ENCODE measurements at places on chromosomes 7 and 10.

GRCh38 chr10:70778267-70778924, 6.8 kb downstream of the TBATA start:
- DNase-seq = no peak

GRCh38 chr7:909358-910329, 33.3 kb downstream of the GET4 start:
- no peak for DNase-seq

GRCh38 chr10:102615361-102615760, 28.9 kb upstream of the TRIM8 start:
- no peak for DNase-seq

GRCh38 chr10:21481407-21481806, 44.1 kb downstream of the SKIDA1 start:
- no peak for DNase-seq

- no peak for DNase-seq
Observed at GRCh38 chr10:44968500-44969400, 9.1 kb downstream of the RASSF4 start.

GRCh38 chr10:132748545-132749370, 37.2 kb downstream of the NKX6-2 start:
- DNase-seq = no peak

DNA sequence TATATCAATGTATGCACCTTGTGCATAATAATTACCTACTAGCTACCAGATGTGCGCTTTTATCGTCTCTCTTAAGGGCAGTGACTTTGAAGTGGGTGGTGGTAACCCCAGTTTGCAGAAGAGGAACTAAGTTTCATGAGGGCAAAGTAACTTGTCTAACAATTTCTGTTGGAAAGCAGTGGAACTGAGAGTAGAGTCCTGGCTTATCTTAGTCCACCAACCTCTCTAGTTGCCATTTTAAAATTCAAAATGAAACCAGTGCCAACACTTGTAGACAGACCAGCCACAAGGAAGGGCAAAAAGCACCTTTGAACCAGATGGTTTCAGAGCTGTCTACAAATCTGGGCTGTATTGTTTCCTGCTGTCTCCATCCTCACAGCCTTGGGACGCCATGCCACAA, 32.0 kb upstream of the RBM20 start:
- DNase-seq = no peak

DNA sequence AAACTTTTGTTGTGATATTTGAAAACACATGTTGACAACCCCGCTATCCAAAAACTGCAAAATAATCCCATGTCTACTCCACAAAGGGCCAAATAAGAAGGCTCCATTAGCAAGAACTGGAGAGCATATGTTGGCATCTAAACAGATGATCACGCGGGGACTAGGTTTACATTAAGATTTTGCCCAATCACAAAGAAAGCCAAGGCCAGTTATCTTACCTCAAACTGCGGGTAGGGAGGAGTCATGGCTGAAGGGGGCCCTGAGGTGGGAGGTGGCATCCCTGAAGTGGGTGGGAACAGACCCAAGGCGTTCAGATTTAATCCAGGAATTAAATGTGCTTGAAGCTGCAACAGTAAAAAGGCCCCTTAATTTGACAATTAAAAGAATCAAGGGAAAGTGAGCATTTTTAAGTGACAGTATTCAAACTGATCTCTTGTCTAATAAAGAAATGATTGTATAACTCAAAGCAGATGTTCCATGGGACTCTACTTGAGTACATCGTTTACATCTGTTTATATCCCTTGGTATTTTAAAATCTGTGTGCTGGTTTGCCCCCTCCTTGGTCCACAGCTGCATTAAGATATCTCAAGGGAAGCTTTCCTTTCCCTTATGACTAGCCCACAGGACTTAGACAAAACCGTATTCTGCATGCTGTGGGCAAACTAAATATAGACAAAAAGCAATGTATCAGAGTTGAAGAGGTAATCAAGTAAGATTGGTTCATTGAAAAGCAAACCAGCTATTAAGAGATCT, 42.9 kb downstream of the MALSU1 start:
- no peak for DNase-seq

DNA sequence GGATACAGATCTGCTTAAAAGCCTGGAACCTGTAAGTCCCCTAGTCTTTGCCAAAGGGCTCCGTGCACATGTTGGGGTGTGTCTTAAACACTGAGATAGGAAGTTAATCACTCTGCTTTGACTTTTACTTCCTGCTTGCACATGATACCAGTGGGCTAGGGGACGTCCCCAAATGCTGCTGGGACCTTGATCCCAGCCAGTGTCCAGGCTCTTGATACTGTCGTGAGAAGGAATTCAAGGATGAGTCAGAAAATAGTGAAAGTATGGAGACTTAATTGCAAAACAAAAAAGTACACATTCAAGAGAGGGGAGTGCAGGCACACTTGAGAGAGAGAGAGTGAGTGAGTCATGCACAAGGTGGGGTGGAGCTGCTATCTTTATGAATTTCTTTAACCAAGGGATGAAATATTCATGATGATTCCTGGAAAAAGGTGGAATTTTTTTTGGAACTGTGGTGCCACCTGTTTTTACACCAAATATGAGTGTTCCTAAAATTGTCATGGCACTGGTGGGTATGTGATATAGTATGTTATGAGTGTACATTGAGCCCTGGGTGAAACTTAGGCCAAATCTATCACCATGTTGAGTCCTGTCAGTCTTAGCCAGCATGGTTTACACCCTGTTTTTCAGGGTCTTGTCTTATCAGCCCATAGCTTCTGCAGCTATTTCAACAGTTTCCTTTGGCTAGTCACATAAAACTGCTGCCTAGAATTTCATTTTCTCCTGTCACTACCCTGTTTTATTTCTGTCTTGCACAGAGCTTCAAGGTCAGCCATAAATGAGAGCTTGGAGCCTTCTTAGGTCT, 88.3 kb upstream of the CYP26C1 start:
- no peak for DNase-seq

GRCh38 chr10:24947304-24948097, 4.9 kb downstream of the PRTFDC1 start:
- DNase-seq = no peak

DNA sequence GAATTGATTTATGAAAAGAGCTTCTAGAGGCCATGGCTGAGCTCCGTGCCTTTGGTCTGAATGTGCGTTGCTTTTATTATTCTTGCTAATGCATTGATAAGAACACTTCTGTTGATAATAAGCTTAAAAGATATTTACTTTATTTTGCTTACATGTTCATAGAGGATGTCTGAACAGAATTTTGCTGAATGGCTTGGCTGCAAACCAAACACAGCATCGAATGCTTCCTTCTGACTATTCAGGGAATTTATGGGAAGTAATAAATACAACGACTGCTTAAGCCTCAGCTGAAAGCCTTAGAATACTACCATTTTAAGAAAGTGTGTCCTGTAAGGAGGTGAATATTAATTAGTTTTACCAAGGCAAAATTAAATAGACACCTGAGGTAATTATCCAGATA, 643.5 kb upstream of the POT1 start:
- no peak for DNase-seq

DNA sequence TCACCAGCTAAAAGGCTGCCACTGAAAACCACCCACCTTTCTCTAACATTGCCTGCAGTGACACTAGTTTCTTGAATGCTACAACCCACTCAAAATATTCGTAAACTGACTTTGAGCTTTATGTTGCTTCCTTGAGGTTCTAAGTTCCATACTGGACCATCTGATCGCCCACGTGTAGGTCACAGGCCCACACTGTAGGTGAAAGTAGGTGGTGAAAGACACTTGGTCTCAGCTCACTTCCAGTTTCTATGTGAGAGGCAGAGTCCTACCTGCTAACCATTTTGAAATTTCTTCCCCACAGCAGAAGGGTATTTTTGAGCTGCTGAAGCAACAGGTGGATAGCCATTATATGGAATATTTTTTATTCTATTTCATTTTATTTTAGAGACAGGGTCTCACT, 97.3 kb downstream of the MYO3A start:
- no peak for DNase-seq

DNA sequence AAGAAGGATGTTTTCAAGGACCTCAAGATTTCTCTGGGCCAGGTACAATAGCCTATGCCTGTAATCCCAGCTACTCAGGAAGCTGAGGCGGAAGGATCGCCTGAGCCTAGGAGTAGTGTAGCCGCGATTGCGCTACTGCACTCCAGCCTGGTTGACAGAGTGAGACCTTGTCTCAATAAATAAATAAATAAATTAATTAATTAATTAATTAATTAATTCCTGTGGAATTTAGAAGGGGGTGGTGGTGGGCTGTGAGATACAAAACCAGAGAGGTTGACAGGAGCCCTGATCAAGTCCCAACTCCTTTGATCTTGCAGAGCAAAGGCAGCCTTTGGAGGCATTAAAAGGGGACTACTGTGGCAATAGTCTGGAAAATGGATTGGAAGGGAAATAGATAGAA, 39.3 kb upstream of the NRF1 start:
- DNase-seq = no peak

- DNase-seq = no peak
Observed at GRCh38 chr10:12510984-12511383, 161.6 kb downstream of the CAMK1D start.

DNA sequence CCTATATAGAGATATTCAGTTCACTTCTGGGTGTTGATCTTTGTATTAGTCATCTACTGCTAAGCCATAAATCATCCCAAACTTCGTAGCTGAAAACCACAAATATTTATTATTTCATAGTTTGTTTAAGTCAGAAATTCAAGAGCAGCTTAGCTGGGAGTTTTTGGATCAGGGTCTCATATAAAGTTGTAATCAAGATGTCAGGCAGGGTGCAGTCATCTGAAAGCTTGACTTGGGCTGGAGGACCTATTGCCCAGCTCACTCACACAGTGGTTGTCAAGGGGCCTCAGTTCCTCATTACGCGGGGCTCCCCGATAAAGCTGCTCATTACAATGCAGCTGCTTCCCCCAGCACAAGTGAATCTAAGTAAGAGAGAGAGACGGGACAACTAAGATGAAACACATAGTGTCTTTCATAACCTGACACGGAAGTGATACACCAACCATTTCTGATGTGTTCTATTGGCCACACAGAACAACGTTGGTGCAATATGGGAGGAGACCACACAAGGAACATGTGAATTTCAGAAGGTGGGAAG, 15.7 kb downstream of the PPP1R3C start:
- DNase-seq = no peak

GRCh38 chr7:96388620-96389383, 66.9 kb upstream of the SLC25A13 start:
- DNase-seq = no peak

- no peak for DNase-seq
Observed at GRCh38 chr10:129057856-129058663, 409.0 kb upstream of the MGMT start.

DNA sequence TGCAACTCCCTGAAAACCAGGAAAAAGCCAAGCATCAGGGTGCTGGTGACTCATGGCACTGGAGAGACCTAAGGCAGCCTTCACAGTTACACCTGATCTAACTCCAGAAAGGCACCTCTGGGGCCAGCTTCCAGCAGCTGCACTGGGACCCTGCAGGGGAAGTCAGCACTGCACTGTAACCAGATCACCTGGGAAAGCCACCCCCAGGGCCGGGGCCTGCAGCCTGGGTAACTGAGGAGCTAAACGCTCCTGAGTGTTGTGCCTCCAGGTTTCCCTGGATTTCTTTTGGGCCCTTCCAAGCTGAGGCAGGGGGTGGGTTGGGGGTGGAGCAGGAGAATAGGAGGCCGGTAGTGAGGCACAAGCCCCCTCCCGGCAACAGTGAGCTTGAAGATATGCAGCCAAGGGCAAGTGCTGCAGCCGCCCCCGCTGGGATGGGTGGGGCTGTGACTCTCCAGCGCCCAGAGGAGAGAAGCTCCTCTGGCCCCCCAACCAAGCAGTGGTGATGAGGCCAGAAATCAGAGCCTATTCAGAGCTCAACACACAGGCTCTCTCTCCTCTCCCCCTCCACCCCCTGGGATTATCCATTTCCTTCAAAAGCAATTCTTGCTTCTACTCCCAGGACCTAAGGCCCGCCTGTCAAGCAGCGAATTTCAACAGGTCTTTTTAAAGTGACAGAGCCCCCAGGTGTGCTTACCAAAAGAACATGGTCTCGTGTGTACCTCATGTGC, 2.6 kb downstream of the CXCL12 start:
- no peak for DNase-seq

- no peak for DNase-seq
Observed at GRCh38 chr7:84088802-84089201, 105.8 kb downstream of the SEMA3A start.

GRCh38 chr10:44477046-44477425, 92.1 kb upstream of the CXCL12 start:
- no peak for DNase-seq

DNA sequence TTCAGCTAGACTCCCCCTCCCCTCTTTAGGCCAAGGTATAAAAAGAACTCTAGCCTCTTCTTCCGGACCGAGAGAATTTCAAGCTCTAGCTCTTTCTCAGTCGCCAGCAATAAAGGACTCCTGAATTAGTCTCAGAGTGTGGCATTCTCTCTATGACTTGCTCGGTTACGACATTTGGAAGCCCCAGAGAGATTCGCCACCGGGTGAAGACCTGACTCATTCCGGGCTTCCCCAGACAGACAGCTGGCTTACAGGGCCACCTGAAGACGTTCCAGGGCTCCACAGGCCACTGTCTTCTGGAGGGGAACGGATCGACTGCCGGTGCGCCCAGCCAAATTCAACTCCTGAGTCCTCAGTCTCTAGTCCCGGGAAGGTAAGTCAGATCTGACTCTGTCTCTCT, at the start of gene AKR1B15:
Gene AKR1B15, plus strand, starts transcription at position 234 of the 400 bp plus-strand sequence. CDS start 15,510 bp downstream, outside the sequence.
- DNase-seq = peak; percentile 72

DNA sequence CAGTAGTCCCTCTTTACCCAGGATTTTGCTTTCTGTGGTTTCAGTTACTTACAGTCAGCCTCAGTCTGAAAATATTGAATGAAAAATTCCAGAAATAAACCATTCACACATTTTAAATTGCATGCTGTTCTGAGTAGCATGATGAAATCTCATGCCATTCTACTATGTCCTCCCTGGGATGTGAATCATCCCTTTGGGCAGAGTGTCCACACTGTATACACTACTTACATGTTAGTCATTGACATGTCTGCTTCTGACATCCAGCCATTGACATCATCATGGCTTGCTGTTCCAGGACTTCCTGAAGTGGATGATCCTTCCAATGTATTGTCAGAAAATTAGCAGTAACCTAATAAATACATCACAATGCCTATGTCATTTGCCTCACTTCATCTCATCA, 34.6 kb upstream of the MALRD1 start:
- DNase-seq = no peak

DNA sequence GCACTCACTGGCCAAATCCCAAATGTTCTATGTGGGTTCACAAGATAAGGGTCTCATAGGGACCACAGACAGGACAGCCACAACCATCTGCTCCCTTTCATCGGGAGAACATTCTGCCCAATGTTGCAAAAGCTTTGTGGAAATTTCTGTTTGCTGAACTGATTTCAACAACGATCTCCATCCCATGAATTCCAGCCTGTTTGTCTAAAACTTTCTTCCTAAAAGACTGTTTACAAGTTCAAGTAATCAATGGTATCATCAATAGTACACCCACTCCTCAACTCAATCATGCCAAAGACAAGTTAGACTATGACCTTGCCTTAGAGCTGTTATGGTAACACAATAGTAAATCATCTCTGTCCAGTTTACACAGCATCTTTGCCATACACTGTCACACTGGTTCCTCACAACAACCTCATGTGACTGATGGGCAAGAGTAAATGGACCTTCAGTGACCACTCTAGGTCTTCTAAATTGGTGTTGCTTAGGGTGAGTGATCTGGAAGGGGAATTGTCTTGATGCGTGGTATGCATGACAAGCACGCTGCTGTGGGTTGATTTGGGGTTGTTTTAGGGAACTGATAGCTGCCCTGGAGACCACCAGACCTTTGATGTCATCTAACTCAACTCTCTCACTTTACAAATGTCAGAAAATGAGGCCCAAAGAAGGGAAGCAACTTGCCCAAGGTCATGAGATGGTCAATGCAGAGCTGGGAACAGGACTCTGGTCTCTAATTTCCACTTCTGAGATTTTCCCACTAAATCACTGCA, 95.1 kb downstream of the PPP1R3C start:
- DNase-seq = no peak
